SJCRH30 (cell line): ENCODE measurements at places on chromosomes 16 and 17. TPM values are rescaled to one million over a fixed set of nuclear protein-coding genes. Genes with fewer than 3 reads are reported as not detected.

DNA sequence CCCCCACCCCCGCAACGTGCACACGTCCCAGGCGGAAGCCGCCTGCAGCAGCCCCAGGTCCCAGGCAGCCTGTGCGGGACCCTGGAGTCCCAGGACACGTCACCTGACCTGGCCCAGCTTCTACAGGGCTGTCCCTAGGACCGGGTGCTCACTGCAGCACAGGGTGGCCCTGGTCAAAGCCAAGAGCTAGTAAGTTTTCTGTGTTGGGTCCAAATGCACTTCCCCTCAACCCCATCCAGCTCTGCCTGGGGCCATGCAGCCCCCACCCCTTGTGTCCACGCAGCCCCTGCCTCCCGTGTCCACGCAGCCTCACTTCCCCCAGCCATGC is 22.1 kb upstream of the PVALEF start:
- DNase-seq = no peak

KRTAP2-3 gene
- not detected in 2 replicates for total RNA-seq

BLMH gene
- total RNA-seq = 92.6 and 92.8 TPM in 2 replicates

SGCA gene
- 43.2 and 43.4 TPM in 2 replicates for total RNA-seq

ADAP2 gene
- 0.30 TPM in 1 of 2 replicates, not detected in the other for total RNA-seq

GRCh38 chr16:87317750-87318644 is 805 bp upstream of the C16orf95 start:
- peak; percentile 42 for DNase-seq

DNA sequence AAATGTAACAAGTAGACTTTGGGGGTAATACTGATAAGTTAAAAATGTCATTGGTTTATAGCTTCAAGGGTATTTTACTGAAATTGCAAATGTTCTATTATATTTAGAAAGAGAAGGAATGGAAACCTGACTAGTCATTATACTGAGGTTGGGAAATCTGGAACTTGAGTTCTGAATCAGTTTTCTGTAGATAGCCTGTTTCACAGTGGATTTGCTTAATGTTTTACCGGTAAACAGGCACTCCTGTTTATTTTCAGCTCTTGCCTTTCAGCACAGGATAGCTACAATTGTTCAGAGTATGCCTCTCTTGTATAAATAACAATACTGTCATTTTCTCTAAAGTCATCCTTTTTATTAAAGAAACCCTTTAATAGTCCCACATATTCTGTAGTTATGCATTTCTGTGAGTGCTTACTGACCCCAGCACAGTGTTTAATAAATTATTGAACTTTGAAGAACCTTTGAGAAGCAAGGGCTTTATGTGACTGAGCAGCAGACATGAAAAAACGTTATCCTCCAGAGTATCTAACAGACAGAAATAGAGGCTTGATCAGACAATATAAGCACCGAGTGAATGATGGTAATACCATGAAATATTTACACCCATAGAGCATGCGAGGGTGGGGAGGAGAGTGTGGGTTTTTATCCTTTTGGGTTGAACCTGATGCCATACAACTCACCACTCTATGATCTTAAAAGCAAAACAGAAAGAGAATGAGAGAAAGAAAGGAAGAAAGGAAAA is 58.2 kb downstream of the FTO start:
- no peak for DNase-seq

CLEC10A gene
- not detected in 2 replicates for total RNA-seq

CMIP gene
- total RNA-seq = 12.2 and 12.9 TPM in 2 replicates

DNA sequence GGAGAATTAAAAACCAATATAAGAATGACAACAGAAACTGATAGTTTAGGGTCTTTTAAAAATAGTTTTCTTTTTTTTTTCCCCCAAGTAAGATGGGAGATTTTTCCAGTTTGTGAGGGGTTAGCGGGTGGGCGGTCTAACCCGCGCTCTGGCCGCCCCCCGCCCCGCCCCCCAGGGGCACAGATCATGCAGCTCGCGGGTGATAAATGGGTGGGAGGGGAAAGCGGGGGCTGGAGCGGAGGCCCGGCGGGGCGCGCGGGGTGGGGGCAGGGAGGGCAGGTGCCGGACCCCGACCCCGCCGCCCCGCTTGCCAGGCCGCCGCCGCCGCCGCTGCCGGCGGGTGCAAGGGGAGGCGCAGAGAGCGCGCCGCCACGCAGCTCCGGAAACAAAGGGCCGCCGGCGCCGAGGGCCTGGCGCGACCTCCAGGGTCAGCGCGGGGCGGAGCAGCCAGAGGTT is 60.1 kb upstream of the GSE1 start:
- no peak for DNase-seq

DNA sequence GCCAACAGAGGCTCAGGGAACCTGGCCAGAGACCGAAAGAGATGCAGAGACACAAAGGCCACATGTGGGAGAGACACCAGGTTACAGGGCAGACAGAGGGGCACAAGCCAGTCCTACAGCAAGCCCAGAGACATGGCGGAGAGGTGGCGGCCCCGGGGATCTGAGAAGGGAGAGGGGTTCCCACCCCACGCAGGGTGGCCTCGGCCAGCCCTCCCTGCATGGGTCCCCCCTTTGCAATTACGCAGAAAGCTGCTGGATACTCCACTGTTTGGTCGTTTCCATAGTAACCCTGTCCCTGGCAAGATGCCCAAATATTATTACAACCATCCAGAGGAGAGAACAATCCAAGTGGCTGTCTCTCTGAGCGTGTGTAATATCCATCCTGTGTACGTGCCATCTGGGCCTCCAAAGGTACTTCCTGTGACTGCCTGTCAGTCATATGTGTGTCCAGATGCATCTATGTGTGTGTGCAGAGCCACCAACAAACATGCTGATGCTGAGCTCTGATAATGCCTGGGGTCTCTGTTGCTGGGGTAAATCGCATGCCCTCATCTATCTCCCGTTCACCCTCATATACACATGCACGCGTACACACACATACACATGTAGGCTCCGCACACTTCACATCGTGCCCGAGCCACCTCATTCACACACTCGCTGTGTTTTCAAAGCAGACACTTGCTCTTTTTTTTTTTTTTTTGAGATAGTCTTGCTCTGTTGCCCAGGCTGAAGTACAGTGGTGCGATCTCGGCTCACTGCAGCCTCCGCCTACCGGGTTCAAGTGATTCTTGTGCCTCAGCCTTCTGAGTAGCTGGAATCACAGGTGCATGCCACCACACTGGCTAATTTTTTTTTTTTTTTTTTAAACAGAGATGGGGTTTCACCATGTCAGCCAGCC is 5.5 kb downstream of the PCGF2 start:
- peak; percentile 73 for DNase-seq

PTGES3L gene
- total RNA-seq = 5.5 TPM in 2 replicates

WNT9B gene
- total RNA-seq = not detected in 2 replicates

DNA sequence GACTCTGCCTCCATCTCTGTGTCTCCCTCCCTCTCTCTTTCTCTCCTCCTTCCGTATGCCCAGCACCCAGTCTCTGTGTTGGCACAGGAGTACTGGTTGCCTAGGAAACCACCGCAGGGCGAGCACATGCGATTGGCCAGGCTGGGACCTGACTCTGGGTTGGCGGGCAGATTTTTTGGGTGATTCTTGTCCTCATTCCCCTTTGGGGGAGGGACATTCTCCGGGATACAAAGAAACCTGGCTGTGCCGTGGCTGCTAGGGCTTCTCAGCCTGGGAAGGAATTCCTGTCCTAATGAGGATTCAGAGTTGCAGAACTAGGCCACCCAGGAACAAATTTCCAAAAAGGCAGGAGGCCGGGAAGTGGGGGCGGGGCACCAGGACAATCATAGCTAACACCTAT is 168.9 kb downstream of the SHISA9 start:
- DNase-seq = no peak

SLFN11 gene
- total RNA-seq = 16.5 and 18.6 TPM in 2 replicates

- DNase-seq = no peak
These were observed 127.5 kb downstream of the CLEC16A start for GRCh38 chr16:11071829-11072228.

DNA sequence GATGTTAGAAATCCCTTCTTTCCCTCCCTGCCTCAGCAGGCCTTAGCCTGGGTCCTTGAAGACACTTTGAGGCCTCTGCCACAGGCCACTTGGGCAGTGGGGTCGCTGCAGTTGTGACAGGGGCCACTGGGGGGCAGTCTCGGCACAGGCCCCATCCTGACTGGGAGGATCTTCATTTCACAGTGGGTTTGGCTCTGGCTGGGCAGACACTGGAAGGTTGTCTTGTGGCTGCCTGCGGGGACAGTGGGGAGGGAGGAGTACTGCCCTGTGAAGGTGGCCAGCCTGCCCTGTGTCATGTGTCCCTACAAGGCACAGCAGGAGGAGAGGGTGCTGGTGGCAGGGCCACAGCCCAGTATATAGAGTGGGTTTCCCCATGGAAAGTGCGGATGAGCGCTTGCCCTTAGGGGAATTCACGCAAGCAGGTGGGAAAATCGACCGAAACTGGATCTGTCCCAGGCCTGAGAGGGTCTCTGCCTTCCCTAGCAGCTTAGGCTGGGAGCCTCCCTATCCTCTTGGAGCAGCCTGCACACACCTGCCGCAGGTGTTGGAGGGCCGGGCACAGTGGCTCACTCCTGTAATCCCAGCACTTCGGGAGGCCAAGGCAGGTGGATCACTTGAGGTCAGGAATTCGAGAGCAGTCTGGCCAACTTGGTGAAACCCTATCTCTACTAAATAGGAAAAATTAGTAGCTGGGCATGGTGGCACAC is 28.8 kb downstream of the GINS2 start:
- DNase-seq = peak; percentile 64

DNA sequence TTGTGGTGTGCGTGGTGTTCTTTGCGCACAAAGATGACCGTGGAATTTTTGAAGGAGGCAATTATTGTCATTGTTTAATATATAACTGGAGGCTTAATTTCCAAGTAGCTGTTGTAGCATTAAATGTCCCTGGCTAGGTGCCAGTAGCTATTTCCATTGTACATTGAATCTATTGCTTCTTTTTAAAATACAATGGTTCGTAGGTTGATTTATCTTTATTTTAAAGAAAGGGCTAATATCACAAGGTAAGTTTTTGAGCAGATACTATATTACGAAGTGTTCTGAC is 127.1 kb downstream of the RPTOR start:
- no peak for DNase-seq

DNA sequence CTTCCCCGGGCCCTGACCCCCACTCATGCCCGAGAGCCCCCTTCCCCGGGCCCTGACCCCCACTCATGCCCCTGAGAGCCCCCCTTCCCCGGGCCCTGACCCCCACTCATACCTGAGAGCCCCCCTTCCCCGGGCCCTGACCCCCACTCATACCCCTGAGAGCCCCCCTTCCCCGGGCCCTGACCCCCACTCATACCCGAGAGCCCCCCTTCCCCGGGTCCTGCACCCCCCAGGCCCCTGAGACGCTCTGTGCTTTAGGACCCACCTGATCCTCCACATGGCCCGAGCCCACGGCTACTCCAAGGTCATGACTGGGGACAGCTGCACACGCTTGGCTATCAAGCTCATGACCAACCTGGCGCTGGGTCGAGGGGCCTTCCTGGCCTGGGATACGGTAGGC is 6.8 kb downstream of the CTU2 start:
- no peak for DNase-seq

PPL gene
- 0.18 and 0.22 TPM in 2 replicates for total RNA-seq

- peak; percentile 58 for DNase-seq
These were observed 13.3 kb downstream of the UTS2R start for GRCh38 chr17:82384730-82385481.

GRAP gene
- total RNA-seq = 0.63 and 0.69 TPM in 2 replicates

DNA sequence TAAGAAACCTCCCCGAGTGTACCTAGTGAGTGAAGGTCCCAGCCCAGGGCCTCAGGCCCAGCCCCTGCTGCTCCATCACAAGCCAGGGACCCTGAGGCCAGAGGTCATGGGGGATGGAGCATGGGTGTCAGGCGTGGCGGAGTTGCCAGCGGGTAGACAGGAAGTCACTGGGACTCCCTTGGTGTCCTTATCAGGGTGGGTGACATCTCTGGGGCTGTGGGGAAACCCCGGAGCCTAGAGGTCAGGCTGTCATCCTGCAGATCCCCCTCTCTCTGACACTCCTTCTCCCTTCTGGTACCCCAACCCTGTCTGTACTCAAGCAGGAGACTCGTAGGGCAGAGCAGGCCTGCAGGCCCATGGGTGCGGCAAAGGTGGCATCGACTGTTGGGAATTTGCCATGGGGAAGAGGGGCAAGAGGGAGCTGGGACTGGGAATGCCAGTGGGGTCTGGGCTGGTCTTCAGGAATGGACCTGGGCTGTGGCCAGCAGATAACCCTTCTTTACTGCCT is 10.8 kb upstream of the ADGRG1 start:
- no peak for DNase-seq

- no peak for DNase-seq
These were observed 2.7 kb downstream of the N4BP1 start for GRCh38 chr16:48607056-48607825.

GRCh38 chr17:19958023-19958422 is 19.6 kb downstream of the AKAP10 start:
- peak; percentile 94 for DNase-seq

RNFT1 gene
- 13.9 and 15.0 TPM in 2 replicates for total RNA-seq

GRAPL gene
- total RNA-seq = 0.40 and 0.48 TPM in 2 replicates

DNA sequence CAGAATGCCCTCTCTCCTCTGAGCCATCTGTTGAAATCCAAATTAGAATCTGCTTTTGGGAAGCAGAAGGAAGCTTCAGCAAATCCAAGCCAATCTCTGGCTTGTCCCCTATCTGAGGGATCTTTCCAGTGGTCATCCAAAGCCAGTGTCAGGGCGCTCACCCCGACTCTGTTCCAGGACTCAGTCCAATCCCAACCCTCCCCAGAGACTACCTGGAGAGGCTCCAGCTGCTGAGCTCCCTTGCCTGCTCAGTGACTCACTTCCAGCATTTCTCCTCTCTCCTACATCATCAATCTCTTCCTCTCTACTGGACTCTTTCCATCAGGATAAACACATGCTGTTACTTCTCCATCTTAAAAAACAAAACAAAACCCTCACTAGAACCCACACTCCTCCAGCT is 2.4 kb downstream of the MATCAP1 start:
- no peak for DNase-seq

EXOC3L1 gene
- 1.5 and 2.0 TPM in 2 replicates for total RNA-seq

ENO3 gene
- 124 and 129 TPM in 2 replicates for total RNA-seq

GRCh38 chr17:60622961-60623360 is 23.0 kb downstream of the PPM1D start:
- no peak for DNase-seq

AIPL1 gene
- 0.42 TPM in 1 of 2 replicates, not detected in the other for total RNA-seq

DNA sequence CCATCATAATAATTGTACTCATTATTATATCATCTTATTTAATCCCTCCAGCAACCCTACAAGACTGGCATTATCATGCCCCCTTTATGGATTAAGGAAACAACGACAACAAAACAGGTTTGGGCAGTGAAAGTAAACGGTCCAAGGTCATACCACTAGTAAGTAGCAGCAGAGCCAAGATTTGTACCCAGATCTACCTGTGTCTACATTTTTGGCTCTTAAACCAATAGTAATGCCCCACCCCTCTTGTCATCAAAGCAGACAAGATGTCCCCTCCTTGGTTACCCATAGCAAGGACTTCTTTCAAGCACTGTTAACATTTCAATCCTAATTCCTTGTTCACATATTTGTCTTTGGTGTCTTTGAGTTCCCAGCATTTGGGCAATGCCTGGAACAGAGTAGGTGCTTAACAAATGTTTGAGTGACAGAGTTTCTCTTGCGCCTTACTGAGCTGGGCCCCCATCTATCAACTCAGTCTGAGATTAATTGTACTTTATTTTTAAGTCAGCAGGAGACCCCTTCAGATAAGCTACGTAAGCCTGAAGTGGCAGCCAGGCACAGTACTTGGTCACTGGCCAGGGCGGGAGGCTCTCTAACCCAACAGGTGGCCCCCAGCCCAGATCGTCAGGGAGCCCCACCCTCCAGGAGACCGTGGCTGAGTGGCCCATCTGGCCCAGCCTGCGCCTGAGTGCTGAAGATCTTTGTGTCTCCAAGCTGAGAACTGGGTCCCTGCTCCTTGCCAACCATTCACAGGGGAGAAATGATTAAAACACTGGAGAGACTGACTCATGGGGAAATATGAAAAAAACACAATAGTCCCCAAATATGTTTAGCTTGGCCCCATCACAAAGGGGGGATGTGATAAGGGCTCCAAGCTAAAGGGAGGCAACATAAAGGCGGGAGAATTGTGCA is 75.8 kb downstream of the AXIN2 start:
- DNase-seq = no peak

LDHD gene
- 0.08 TPM in 1 of 2 replicates, not detected in the other for total RNA-seq

DLX3 gene
- not detected in 2 replicates for total RNA-seq
